ENCODE measurements at places on chromosomes 6 and 20.
A peak's percentile ranks its signal among the peaks of the same experiment; 100 is the strongest.

DNA sequence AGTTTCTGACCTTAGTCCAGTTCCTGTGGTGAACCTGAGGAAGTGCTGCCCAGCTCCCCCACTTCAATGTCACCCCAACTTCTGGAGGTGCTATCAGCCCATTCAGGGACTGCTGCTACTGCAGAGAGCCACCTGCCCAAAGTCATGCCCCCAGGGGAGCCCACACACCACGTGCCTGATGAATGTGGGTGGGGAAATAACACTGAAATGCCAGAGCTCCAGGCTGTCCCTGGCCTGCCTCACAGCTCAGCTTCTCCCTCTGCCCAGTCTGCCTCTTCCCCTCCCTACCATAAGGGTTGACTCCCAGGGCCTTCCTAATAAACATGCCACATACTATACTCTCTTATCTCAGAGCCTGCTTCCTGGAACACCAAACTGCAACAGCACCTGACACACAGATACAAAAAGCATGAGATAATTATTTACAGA lies 276.4 kb upstream of the MOCS1 start:
- H3K27me3 ChIP-seq = peaks cover 10% of the 10 kb centered on the region
- no peaks in the 10 kb centered on the region for H3K4me1 ChIP-seq
- no peak overlapping the region for H3K4me3 ChIP-seq
- H3K36me3 ChIP-seq = no peaks in the 10 kb centered on the region
- H3K27ac ChIP-seq = no peak overlapping the region
- DNase-seq = no peak

DNA sequence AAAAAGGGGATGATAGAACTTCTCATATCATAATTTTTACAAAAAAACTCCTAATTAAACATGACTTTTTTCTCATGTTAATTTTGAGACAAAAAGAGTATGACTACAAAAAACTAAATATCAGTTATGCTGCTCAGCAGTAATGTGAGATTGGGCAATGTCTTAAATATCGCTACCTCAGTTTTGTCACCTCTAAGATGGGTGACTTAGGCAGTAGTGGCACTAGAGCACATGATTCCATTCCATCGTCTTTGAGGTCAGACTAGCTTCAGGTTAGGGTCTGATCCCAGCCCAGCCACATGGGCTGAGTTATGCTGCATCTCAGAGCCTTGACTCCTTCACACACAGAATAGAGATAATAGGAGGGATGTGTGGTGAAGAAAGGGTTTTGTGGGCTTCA lies 11.0 kb downstream of the DCBLD1 start:
- H3K27ac ChIP-seq = no peak overlapping the region
- H3K4me3 ChIP-seq = no peak overlapping the region
- no peaks in the 10 kb centered on the region for H3K36me3 ChIP-seq
- peaks cover 6% of the 10 kb centered on the region for H3K4me1 ChIP-seq
- no peaks in the 10 kb centered on the region for H3K27me3 ChIP-seq
- no peak for DNase-seq

DNA sequence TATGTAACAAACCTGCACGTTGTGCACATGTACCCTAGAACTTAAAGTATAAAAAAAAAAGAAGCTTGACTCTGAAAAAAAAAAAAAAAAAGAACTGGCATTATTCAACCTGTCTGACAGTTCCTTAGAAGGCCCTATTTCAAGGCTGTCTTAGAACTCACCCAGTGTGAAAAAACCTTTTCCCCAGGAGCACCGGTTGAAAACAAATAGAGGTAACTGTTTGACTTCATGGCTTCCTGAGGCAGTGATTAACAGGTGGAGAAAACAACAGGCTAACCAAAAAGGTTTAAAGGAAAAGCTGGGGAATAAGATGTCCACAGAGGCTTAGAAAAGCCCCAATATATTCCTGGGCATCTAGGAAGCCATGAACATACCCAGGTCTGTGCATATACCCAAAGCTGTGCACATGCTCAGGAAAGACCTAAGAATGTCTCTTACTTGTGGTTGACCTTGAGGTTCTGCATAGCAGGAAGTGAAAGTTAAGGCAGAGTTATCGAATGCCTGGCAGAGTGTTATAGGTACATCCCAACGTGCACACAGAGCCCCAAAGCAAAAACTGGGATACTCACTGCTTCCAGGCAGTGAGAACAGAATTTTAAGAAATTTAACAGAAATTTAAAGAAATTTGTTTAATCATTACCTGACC lies 7.0 kb downstream of the UQCC1 start:
- no peak overlapping the region for H3K27ac ChIP-seq
- no peak for DNase-seq
- H3K4me1 ChIP-seq = no peaks in the 10 kb centered on the region
- peaks cover 27% of the 10 kb centered on the region for H3K36me3 ChIP-seq
- H3K27me3 ChIP-seq = no peaks in the 10 kb centered on the region

DNA sequence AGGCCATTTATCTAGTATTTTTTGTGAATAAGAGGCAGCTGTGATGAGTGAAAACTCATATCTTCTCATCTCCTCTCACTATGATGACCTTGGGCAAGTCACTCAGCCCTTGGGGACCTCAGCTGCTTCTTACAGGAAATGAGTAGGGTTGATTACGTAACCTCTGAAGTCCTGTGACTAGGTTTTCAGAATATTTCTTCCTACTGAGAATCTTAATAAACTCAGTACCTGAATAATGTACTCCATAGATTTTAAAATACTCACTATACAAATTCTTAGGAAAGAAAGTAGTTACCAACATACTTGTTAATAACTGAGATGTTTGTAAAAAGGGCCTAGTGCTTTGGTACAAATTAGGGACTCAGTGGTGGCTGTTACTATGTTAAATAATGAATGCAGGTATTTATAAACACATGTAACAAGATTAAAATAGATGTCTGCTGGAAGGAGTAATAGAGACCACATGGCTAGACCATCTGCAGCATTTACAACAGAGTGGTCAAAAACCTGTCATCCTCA lies 60.9 kb downstream of the RPRD1B start:
- H3K4me1 ChIP-seq = peaks cover 44% of the 10 kb centered on the region
- H3K4me3 ChIP-seq = no peak overlapping the region
- H3K27ac ChIP-seq = no peak overlapping the region
- DNase-seq = no peak
- H3K36me3 ChIP-seq = peaks cover 2% of the 10 kb centered on the region

GRCh38 chr6:21107796-21108195 lies 485.8 kb upstream of the SOX4 start:
- H3K27me3 ChIP-seq = no peaks in the 10 kb centered on the region
- H3K36me3 ChIP-seq = peaks cover 2% of the 10 kb centered on the region
- H3K4me3 ChIP-seq = no peak overlapping the region
- H3K4me1 ChIP-seq = peaks cover 18% of the 10 kb centered on the region
- DNase-seq = no peak

DNA sequence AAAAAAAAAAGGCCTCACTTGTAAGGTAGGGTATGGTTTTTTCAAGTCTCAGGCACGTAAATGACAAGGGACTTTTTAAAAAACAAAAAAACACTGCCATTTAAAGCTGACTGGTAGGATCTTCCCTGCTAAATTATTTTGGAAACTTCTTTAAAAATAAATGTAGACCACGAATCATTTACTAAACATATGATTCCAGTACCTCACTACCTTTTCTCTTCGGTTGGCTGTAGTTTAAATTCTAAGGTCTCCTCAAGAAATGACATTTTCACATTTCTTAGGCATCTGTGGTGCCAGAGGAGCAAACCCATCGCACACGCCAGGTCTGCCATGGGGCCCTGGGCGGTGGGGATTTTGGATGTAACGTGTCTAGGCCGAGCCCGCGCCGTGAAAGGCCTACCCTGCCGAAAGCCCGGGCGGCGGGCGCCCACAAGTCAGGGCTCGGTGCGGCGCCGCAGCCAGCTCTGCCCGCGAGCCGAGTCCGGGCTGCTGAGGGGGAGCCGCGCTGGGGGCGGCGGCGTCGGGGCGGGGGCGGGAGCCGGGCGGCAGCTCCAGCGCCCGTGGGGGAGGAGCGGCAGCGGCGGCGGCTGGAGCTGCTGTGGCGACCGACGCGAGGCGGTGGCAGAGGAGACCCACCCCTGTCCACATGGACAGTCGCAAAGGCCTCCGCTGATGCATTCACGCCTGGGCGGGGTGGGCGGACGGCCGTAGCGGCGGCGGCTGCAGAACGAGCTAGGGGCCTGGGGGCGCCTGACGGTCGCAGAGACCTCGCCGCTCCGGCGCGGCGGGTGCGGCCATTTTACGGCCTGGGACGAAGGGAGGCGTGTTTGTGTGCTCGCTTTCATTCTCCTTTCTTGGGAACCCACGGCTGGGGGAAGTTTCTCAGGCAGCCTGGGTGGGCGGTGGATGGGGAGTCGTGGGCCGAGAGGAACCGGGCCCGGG lies at the start of gene SENP6:
SENP6 (plus strand) TSS at position 577 of the 942 bp plus-strand sequence. CDS start 645 bp downstream, outside the sequence.
- peak within 1 kb of the TSS; percentile 99 for H3K4me3 ChIP-seq
- H3K4me1 ChIP-seq = peaks cover 42% of the 10 kb centered on the region
- peaks cover 4% of the 10 kb centered on the region for H3K36me3 ChIP-seq
- no peaks in the 10 kb centered on the region for H3K27me3 ChIP-seq
- peak; percentile 72 for DNase-seq

DNA sequence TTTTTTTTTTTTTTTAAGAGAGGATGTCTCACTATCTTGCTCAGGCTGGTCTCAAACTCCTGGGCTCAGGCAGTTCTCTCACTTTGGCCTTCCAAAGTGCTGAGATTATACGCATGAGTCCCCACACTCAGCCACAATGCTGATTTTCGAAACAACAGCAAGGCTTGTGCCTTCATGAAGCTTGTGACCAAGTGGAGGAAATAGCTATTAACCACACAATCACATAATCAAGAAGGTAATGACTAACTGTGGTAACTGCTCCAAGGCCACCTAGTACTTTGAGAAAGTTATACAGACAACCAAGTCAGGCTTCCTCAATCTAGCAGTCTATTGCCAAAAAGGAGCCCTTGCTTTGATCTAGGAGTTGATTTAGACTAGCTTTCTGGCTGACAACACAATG lies 46.3 kb downstream of the SOD2 start:
- H3K4me1 ChIP-seq = peaks cover 4% of the 10 kb centered on the region
- H3K4me3 ChIP-seq = no peak overlapping the region
- H3K36me3 ChIP-seq = peaks cover 2% of the 10 kb centered on the region
- H3K27ac ChIP-seq = no peak overlapping the region

- DNase-seq = no peak
- H3K4me1 ChIP-seq = no peaks in the 10 kb centered on the region
- no peak overlapping the region for H3K4me3 ChIP-seq
Observed at GRCh38 chr6:99780556-99780885, 173.9 kb downstream of the PRDM13 start.

DNA sequence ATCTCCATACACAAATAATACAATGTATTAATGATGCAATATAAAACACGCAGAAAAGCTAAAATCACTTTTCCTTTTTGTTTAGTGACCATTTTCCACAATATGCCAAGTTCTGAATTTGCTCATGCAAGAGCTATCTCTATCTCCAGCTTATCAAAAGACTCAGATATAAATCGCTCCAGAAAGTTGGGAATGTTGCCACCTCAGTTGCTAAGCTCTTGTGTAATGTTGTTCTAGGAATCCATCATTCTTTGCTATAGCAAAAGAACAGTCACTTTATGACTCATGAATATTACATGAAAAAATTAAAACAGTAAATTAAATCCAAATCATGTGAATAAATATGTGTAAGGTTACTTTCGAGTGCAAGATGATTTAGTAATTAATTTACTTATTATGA lies 8.7 kb downstream of the PLAGL1 start:
- H3K4me3 ChIP-seq = no peak overlapping the region
- peaks cover 23% of the 10 kb centered on the region for H3K36me3 ChIP-seq
- H3K4me1 ChIP-seq = peaks cover 6% of the 10 kb centered on the region
- H3K27me3 ChIP-seq = no peaks in the 10 kb centered on the region

DNA sequence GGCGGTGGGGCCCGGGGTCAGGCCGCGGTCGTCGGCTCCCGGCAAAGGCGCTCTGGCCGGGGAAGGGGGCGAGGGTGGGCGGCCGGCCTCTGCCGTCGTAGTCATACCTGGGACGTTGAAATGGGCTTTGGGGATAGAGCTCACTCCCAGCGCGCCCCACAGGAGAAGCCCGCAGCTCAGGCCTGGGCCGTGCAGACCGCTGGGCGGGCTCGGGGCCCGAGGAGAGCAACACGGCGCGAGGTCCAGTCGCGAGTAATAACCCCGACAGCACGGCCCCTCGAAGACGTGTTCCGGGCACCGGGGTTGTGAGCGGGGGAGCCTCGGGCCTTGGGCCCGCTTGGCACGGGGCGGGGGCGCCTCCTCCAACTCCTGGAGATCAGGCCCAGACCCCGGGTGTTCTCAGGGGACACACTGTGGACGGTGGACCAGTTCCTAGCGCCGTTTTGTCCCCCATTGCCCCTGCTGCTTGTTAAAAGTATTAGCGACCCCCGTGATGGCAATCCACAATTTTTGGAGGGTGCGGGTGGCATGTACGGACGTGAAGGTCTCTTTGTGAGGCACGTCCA lies 10.9 kb downstream of the FOXC1 start:
- H3K4me3 ChIP-seq = no peak overlapping the region
- H3K36me3 ChIP-seq = no peaks in the 10 kb centered on the region
- peaks cover 97% of the 10 kb centered on the region for H3K27me3 ChIP-seq
- H3K4me1 ChIP-seq = peaks cover 29% of the 10 kb centered on the region
- DNase-seq = no peak

DNA sequence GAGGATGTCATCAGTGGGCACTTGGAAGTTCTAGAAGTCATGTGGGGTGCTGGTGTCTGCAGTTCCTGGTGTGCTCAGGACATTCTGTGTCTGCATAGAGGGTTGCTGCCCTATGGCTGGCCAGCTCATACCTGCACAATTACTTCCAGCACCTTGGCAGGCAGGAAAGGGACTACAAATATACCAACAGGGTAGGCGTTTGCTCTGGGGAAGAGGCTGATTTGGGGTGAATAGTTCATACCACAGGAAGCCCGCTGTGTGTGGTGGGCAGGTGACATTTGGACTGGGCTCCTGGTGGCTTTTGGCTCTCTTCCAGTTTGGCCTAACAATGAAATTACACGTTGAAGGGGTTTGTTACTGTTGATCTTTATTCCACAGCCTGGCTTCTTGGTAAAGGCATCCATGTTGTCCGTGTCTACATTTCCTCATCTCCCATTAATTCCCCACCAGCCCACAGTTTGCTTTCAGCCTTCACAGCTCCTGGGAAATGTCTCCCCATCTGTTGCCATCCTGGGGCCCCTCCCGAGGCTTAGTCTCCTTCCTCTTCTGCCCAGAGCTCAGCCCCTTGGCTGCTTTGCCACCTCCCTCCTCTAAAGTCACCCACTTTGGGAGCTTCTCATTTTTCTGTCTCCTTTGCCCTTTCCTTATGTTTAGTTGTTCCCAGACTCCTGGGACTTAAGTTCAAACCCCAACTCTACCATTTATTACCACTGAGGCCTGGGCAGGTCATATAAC lies 88.1 kb downstream of the RSPH3 start:
- H3K4me1 ChIP-seq = peaks cover 37% of the 10 kb centered on the region
- H3K36me3 ChIP-seq = peaks cover 5% of the 10 kb centered on the region
- H3K27ac ChIP-seq = peak overlapping the region; percentile 90
- no peak overlapping the region for H3K4me3 ChIP-seq

- H3K27ac ChIP-seq = no peak overlapping the region
- no peaks in the 10 kb centered on the region for H3K27me3 ChIP-seq
- H3K4me3 ChIP-seq = no peak overlapping the region
- no peak for DNase-seq
- H3K4me1 ChIP-seq = no peaks in the 10 kb centered on the region
Observed at GRCh38 chr6:63525186-63525878, 46.9 kb upstream of the LOC128125822 start.

GRCh38 chr20:24952376-24953208 lies 3.5 kb downstream of the CST7 start:
- peaks cover 4% of the 10 kb centered on the region for H3K27me3 ChIP-seq
- H3K27ac ChIP-seq = no peak overlapping the region
- DNase-seq = no peak
- no peak overlapping the region for H3K4me3 ChIP-seq
- no peaks in the 10 kb centered on the region for H3K36me3 ChIP-seq
